ENCODE measurements at places on chromosomes 13 and 19. TPM values are rescaled to one million over a fixed set of nuclear protein-coding genes. Genes with fewer than 3 reads are reported as not detected.

GRCh38 chr19:33052352-33052972 is 12.2 kb downstream of the RHPN2 start:
- no peak for DNase-seq

DNA sequence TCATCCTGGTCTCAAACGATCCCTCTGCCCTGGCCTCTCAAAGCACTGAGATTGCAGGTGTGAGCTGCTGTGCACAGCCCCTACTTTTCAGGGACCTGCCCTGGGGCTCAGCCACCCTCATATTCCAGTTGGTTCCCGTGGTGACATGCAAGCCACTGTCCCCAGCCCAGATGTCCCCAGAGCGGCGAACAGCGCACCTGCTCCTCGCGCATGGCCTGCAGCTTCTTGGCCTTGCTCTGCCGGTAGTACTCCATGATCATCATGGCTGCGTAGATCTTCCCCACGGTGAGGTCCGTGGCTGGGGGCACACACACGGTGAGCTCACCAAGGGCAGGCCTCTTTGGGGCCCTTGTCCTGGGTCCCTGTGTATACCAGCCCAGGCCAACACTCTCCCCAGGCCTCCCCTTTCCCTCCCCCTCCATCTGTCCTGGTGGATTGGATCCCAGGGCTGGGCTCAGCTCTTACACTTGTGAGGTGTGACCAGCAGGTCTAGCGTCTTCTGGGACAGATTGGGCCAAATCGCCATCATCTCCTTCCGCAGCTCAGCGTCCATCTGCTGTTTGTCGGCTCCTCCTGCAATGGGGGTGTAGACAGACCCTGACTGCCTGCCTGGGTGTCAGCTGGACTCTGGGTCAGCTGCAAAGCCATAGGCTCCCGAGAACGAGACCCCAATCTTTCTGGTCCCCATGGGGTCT is 64.0 kb downstream of the IER2 start:
- no peak for DNase-seq

DNA sequence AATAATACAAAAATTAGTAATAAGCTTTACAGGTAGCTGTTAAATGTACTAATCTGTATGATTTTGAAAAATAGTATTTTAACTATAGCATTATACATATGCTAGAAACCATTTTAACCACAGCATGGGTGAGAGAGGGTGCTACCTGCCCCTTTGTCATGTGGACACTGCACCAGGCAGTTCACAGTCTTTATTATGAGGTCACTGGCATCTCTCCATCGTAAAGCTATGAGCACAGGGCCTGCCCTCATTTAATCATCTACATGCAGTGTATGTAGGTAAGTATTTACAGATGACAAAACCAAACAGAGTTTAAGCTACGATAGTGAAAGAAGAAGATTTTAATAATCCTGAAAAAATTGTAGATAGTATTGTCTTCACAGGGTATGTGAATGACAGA is 21.7 kb downstream of the EDNRB start:
- DNase-seq, result no peak

GRCh38 chr13:49066856-49067255 is 91.1 kb downstream of the FNDC3A start:
- no peak for DNase-seq

DNA sequence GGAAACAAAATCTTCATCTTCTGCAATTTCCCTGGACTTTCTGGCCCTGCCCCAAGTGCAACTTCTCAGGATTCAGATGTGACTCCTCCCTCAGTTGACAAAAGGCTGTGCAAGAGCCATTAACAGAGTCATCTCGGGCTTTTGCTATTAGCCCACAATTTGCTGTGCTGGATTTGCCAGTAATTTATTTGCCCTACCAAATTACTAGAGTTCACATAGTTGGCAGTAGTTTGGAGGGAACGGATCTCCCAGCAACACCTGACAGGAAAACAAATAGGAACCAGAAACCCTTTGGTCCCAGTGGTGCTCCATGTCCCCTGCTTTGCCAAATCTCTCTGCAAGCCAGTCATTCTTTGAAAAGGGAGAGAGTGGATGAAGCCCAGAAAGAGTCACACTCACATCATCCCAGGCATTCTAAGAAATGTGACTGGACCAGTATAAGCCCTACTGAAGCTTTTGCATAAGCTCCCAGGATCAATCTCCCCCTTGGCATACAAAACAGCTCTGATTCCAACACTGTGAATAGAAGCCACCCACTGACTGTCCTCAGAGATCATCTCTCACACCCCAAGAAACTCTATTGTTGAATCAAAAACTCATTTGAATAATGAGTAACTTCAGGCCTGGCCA is 350.1 kb upstream of the NBEA start:
- DNase-seq, result no peak

RGS9BP gene
- total RNA-seq, result 1.3 TPM

CEACAM8 gene
- total RNA-seq, result 0.11 TPM

FUT2 gene
- total RNA-seq, result 0.79 TPM
